ENCODE measurements at places on chromosomes 4 and X.
A peak's percentile ranks its signal among the peaks of the same experiment; 100 is the strongest.

- DNase-seq: no peak
Measured at GRCh38 chr4:4541040-4541631, 712 bp downstream of the STX18 start.

DNA sequence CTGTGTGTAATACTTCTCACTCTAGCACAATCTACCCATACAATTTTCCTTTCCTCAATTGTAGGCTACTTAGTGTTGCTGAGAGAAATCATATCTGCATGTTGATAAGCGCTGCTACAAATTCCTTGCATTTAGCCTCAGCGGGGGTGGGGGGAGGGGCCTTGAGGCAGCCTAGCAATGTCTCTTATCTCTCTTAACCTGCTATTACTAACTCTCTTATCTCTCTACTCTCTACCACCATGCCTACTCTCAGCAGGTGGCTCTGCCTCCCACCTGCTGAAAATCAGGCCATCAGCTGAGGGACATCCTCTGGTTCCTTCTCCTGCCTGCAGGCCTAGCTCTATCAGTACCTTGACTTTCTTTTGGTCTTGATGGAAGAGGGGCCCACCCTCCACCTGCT is 98.9 kb downstream of the GPR82 start:
- DNase-seq: no peak

DNA sequence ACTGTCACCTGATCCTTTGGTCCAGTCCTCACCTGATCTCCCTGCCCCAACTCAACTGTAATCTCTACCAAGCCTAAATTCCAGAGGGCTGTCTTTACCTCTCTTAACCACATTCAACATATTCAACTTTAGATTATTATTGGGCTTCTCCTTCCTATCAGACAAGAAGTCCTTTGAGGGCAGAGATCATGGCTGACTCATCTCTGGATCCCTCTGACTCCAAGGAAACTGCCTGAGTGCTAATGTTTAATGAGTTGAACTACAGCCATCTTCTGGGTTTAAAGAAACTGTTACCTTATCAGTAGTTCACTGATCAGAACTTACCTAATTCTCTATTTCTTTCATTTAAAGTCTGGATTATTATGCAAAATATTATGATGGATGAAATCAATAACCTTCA is 135.7 kb downstream of the GPC3 start:
- no peak for DNase-seq

- DNase-seq: no peak
Measured at GRCh38 chr4:17033768-17034181, 135.3 kb upstream of the LDB2 start.

- DNase-seq: no peak
Measured at GRCh38 chr4:102180046-102180445, 165.2 kb downstream of the SLC39A8 start.

- no peak for DNase-seq
Measured at GRCh38 chr4:158540125-158540907, 18.6 kb downstream of the RXFP1 start.

DNA sequence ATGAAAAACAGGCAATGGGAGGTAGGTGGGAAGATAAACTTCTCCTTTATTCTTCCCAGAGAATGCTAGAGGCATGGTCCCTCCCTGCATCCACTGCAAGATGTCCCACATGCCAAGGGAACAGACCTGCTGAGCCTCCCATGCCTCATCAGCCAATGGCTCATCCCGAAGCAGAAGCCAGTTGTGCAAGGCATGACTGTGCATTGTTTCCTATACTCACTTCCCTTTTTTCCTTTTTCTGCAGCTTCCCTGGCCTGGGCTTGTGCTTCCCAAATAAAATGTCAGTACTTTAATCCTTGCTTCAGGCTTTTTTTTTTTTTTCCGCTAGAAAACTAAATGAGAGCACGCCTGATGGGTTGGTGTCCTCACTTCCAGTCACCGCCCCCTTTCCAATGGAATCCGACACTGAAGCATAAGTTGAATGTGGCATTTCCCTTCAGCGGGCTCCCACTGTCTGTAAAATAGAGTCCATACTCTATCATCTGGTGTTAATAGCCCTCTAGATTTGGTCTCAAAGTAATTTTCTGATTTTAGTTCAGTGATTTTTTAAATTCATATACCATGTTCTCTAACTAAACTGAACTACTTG is 239.0 kb upstream of the JADE1 start:
- peak; percentile 67 for DNase-seq

DNA sequence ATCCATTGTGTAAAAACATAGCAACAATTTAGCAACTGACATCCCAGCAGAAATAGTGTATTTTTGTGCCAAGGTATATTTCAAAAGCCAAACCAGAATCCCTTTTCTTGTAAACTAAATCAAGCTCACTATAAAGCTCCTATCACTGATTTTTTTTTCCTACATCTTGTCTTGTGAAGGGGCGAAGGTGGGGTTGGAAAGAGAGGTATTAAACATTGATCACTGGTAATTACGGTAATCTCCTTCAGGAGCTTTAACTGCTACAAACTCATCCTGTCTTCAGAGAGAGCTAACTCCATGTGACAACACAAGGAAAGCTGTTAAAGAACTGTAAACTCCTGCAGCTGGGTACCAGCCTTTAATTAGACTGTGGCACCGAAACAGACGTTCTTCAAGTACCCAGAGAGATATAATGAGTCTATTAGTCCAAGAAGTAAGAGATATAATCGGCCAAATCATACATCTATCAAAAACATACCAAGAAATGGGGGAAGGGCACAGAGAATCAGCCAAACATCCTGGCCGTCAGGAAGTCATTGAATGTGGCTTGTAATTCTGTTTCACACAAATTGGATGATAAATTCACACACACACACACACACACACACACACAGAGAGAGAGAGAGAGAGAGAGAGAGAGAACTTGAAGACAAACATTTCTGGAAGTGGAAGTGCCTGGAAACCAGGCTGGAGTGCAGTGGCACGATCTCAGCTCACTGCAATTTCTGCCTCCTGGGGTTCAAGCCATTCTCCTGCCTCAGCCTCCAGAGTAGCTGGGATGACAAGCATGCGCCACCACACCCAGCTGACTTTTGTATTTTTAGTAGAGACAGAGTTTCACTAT is 111.9 kb upstream of the PPARGC1A start:
- no peak for DNase-seq

DNA sequence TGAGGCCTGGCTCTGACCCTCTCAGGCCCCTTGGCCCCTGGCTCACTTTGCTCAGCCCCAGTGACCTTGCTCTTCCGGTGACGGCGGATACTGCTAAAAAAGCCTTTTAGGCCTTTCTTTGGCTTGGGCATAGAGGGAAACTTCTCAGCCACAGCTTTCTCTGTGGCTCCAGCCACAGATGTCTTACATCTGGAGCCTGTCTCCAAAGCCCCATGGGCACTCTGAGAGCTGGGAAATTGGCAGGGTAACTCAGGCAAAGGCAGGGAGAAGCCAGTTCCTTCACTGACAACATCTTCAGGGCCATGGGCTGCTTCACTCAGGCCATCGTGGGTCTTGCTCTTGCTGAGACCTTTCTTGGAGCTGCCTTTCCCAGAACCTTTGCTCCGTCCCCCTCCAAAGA is 12.8 kb downstream of the AMER1 start:
- DNase-seq: no peak

- no peak for DNase-seq
Measured at GRCh38 chr4:25827373-25827772, 35.4 kb downstream of the SEL1L3 start.

DNA sequence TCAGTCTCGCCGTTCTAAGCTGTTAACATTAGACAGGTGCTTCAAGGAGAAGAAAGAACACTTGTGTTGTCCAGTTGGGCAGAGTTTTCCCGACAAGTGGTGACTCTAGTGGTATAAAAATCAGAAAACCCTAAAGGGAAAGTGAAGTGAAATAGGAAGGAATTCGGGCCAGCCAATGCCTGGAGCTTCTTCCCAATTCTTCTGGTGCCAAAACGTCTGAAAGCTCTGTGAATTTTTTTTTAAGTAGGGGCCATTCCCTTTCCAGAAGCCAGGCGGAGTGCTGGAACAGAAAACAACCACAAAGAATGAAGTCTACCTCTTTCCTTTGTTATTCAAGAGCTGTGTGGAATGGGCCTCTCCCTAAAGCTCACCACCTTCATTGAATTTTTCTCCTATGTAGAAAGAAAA is 43.1 kb upstream of the PPARGC1A start:
- no peak for DNase-seq

DNA sequence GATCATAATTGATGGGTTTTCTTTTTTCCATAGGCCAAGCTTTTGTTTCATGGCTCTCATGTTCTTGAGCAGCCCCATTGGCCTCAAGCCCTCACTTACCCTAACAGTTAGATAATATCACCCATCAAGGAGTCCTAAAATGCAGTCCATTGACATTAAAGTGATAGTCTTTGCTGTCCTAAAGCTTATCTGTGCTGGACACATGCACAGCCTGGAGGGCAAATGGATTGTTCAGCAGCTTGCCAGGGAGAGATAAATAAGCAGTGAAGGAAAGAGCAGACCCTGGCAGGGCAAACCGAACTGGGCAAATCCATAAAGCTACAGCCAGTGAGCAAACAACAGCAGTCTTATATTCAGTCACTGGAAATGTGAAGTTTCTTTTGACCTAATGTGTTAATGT is 199.6 kb upstream of the MID1 start:
- no peak for DNase-seq

DNA sequence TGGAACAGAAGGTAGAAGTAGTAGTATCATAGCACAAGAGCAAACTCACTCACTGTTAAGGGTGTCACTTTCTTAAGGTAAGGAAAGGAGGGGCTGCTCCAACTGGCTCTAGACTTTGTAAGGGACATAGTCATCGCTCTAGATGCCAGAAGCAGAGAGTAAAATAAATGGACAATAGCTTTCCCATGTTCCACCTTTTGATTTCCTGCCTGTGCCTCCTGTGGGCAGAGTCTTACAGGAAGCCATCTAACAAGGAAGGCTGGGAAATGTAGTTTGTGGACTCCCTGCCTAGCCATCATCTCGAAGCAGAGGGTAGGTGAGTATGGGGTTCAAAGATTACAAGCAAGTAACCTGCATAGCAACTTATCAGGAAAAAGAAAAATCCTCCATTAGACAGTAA is 1.7 kb upstream of the METTL14 start:
- peak; percentile 51 for DNase-seq

DNA sequence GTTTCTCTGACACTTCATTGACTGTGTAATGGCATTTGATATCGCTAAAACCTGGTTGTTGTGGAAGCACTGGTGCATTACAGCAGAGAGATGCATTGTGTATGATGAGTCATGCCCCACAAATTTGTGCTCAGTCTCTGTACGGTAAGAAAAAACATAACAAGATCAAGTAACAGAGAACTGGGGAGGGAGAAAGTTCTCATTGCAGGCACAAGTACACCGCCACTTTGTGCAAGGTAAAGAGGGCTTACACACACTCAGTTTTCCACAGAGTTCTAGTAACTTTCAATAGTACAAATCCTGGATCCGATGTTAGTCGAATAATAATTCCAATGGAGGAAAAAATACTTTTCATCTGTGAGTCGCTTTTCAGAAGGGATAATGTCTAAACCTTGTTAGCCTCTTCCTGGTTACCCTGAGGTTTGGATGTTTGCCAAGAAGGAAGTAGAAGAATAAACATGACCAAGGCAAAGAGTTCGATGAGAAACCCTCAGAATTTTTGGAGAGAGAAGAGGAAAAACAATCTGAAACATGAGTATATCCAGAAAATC is 512.5 kb upstream of the SLIT2 start:
- DNase-seq: peak; percentile 19

- DNase-seq: peak; percentile 41
Measured at GRCh38 chr4:145097331-145097820, 620 bp downstream of the ANAPC10 start.

GRCh38 chr4:133149932-133150471 is 908 bp downstream of the PCDH10 start:
- DNase-seq: no peak

GRCh38 chr4:186651624-186652023 is 72.0 kb downstream of the FAT1 start:
- no peak for DNase-seq

DNA sequence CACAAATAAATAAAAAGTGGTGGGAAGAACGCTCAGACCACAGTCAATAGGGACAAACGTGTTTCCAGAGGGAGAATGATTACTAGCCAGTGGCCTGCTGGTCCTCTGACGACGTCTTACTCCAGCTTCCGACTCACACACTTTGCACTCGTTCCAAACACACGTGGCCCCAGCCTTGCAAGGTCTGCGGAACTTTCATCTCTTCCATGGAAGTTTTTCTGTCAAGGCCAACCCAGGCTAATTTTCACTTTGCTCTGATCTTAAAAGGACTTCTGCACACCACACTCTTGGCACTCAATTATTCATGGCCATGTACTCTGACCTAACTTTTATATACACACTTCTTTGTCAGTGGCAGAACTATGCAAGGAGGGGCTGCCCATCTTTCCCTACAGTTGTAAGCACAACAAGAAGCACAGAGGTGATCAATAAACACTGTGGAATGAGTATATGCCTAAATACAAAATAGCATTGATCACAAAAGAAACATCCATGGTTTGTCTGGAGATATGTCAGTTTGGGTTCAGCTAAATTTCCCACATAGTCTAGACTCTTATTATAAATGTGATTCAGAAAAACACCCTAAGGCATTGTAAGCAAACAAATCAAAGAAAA is 69.4 kb downstream of the STX18 start:
- DNase-seq: no peak

DNA sequence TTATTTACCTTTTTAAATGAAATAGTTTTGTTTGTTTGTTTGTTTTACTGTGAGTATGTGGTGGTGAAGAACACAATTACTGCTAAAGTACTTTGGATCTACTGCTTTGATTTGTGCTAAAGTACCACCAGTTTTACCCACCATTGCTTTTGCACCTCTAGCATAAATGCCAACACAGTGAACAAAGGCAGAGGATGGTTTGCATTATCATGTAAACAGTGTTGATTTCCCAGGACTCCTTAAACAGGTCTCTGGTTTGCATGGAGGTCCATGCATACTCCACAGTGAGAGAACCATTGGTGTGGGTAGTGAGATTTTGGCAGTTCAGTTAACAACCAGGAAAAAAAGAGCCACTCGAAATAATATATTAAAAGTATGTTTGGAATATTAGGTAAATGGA is 11.0 kb downstream of the FAT4 start:
- DNase-seq: no peak

GRCh38 chr4:159723341-159724048 is 620.6 kb downstream of the RAPGEF2 start:
- DNase-seq: no peak

- DNase-seq: no peak
Measured at GRCh38 chr4:18138076-18138665, 116.6 kb upstream of the LCORL start.

DNA sequence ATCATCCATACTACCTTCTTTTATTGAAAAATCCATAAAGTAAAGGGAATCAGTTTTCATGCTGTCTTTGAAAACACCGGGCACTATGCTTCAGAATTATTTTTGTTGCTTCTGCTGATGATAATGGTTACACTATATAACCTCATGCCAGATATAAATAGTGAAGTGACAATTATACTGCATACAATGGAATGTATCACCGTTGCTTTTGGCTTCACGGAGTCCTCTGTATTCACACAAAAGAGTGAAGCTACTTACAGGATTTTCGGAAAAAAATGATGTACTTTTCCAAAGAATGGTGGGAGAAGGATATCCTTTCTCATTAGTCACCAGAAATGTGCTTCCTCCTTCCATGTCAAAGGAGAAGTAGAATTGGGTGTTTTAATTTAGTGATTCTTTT is 159.1 kb upstream of the PITX2 start:
- DNase-seq: no peak

- no peak for DNase-seq
Measured at GRCh38 chr4:188934320-188934962, 795.2 kb downstream of the TRIML1 start.

- no peak for DNase-seq
Measured at GRCh38 chr4:121187206-121187605, 23.1 kb upstream of the TNIP3 start.
